ENCODE measurements at places on chromosomes 1 and 21. TPM values are rescaled to one million over a fixed set of nuclear protein-coding genes. Genes with fewer than 3 reads are reported as not detected.

- peak; percentile 32 for DNase-seq
- H3K4me1 ChIP-seq, result peaks cover 8% of the 10 kb centered on the region
- H3K27me3 ChIP-seq, result no peaks in the 10 kb centered on the region
- H3K36me3 ChIP-seq, result peaks cover 14% of the 10 kb centered on the region
- H3K4me3 ChIP-seq, result peak overlapping the region; percentile 75
- peak overlapping the region; percentile 69 for H3K27ac ChIP-seq
Observed at GRCh38 chr1:78005755-78006154, 1.0 kb downstream of the DNAJB4 start.

DNA sequence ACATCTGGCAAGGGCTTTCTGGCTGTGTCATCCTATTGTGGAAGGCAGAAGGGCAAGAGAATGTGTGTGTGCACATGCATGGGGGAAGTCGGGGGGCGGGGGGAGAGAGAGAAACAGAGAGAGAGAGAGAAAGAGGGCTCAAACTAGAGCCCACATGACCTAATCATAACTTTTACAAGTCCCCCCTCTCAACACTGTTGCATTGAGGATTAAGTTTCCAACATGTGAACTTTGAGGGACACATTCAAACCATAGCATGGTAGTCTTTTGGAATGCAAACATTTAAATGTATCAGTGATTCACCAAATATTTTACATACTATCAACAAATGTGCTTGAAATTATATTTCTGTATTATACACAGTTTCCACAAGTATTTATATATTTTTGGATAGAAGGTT, 655.4 kb upstream of the B3GALT2 start:
- H3K4me1 ChIP-seq, result no peaks in the 10 kb centered on the region
- H3K36me3 ChIP-seq, result no peaks in the 10 kb centered on the region
- H3K27ac ChIP-seq, result no peak overlapping the region
- DNase-seq, result no peak
- no peaks in the 10 kb centered on the region for H3K27me3 ChIP-seq
- H3K4me3 ChIP-seq, result no peak overlapping the region

- H3K27ac ChIP-seq, result no peak overlapping the region
- H3K4me3 ChIP-seq, result no peak overlapping the region
- DNase-seq, result no peak
- H3K27me3 ChIP-seq, result peaks cover 93% of the 10 kb centered on the region
- H3K4me1 ChIP-seq, result peaks cover 6% of the 10 kb centered on the region
Observed at GRCh38 chr1:206828765-206829164, 36.7 kb upstream of the IL20 start.

- no peak overlapping the region for H3K27ac ChIP-seq
- H3K27me3 ChIP-seq, result no peaks in the 10 kb centered on the region
- peaks cover 4% of the 10 kb centered on the region for H3K36me3 ChIP-seq
- peaks cover 10% of the 10 kb centered on the region for H3K4me1 ChIP-seq
- DNase-seq, result peak; percentile 45
Observed at GRCh38 chr1:25031966-25032667, 102.0 kb upstream of the RUNX3 start.

DCDC2B gene
- total RNA-seq, result not detected

DNA sequence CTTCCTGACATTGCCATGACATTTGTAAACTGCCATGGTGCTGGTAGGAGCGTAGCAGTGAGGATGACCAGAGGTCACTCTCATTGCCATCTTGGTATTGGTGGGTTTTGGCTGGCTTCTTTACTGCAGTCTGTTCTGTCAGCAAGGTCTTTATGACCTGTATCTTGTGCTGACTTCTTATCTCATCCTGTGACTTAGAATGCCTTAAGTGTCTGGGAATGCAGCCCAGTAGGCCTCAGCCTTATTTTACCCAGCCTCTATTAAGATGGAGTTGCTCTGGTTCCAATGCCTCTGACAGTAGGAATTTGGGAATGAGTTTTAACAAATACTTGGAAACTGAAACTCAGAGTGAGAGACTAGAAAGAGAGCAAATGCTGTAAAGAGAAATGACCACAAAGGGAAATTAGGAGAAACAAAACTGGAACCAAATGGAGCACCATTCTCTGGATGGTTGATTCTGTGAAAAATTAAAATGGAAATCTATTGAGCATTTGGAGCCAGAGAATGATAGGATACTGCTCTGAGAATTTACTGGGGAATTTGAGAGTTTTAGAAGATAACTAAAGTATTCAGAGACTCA, 50.1 kb upstream of the RHOU start:
- peaks cover 43% of the 10 kb centered on the region for H3K27me3 ChIP-seq
- DNase-seq, result no peak
- H3K27ac ChIP-seq, result no peak overlapping the region
- H3K4me3 ChIP-seq, result no peak overlapping the region

- H3K36me3 ChIP-seq, result no peaks in the 10 kb centered on the region
- DNase-seq, result peak; percentile 89
- H3K27ac ChIP-seq, result peak within 1 kb of the TSS; percentile 86
- H3K4me1 ChIP-seq, result peaks cover 19% of the 10 kb centered on the region
- H3K27me3 ChIP-seq, result no peaks in the 10 kb centered on the region
Observed at GRCh38 chr1:47333578-47333921, at the start of gene CMPK1. Gene CMPK1, plus strand, starts transcription at chr1:47333790. Its CDS starts 156 bp downstream, at chr1:47333946.

DNAJC16 gene
- 20.6 TPM for total RNA-seq

GFI1 gene
- total RNA-seq, result 0.31 TPM

- no peaks in the 10 kb centered on the region for H3K36me3 ChIP-seq
- no peaks in the 10 kb centered on the region for H3K27me3 ChIP-seq
- no peak for DNase-seq
- H3K27ac ChIP-seq, result no peak overlapping the region
- H3K4me1 ChIP-seq, result no peaks in the 10 kb centered on the region
Observed at GRCh38 chr21:24583473-24583872, 1023.8 kb downstream of the MRPL39 start.

FMN2 gene
- total RNA-seq, result not detected

GRCh38 chr1:55632906-55633305, 417.7 kb upstream of the USP24 start:
- H3K4me3 ChIP-seq, result no peak overlapping the region
- H3K36me3 ChIP-seq, result no peaks in the 10 kb centered on the region
- peaks cover 34% of the 10 kb centered on the region for H3K4me1 ChIP-seq
- H3K27ac ChIP-seq, result peak overlapping the region; percentile 27
- no peak for DNase-seq

SDC3 gene
- 15.0 TPM for total RNA-seq

DNA sequence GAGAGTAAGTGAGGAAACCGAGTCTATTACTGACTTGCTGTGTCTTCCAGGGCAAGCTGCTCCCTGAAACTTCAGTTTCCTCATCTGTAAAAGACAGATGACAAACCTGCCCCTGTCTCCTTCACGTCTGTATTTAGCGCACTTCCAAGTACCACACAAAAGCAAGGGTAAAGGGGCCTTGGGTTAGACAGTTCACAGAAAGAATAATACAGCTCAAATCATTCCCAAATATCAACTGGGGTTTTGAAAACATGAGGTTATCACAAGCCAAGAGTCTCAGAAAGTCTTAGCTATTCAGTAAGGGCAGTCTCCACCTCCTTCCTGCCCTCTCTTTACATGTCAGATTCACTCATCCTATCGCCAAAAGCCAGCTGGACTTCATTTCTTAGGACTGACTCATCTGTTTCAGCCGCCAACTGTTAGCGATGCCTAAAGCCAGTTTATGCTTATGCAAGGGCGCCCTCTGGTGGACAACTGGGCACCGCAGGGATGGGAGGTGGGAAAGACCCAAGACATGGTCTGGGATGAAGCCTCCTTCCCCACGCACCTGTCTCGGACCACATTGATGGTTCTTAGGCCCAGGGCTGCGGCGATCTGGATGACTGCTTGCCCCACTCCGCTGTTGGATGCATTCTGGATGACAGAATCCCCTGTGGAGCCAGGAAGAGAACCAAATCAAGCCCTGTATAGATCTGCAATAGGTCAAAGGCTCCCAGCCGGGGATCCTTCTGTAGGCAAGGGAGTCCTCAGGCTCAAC, 21.1 kb upstream of the SRSF4 start:
- peaks cover 19% of the 10 kb centered on the region for H3K4me1 ChIP-seq
- H3K4me3 ChIP-seq, result peak overlapping the region; percentile 19
- peak; percentile 96 for DNase-seq
- peaks cover 23% of the 10 kb centered on the region for H3K36me3 ChIP-seq
- no peak overlapping the region for H3K27ac ChIP-seq

- no peaks in the 10 kb centered on the region for H3K4me1 ChIP-seq
- no peak for DNase-seq
- no peak overlapping the region for H3K27ac ChIP-seq
- no peak overlapping the region for H3K4me3 ChIP-seq
Observed at GRCh38 chr1:11784256-11784992, 21.3 kb downstream of the MTHFR start.
